LHCN-M2 (cell line): ENCODE measurements at places on chromosomes 6 and 20. TPM values are rescaled to one million over a fixed set of nuclear protein-coding genes. Genes with fewer than 3 reads are reported as not detected.

DNA sequence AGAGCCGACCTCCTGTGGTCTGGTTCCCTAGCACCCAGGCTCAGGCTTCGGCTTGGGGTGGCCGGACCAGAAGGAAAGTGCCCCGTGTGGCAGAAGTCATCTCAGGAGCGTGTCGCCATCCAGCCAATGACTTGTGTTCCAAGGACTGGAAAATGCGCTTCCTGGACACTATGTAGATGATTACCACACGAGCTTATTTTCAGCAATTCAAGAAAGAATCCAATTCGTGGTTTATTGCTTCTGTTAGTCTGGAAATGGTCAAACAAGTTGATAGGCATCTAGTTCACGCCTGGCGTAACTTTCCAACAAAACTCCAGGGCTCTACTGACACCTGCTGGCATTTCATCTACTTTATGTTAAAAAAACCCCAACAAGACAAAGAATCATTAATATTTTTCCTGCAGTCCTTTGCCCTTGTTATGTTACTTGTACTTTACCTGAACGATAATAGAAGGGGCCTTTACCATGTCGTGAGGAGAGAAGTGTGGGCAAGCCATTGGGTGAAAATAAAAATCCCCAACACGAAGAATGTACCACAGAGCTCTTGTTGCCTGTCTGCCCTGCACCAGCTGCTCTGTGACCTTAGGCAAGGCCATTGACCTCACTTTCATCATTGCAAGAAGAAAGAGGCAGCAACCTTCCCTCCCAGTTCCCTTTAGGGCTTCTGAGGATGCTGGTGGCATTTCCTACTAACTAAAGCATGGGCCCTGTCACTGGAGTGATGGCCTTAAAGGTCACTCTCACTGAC, 154.7 kb upstream of the LAMP5 start:
- DNase-seq, result peak; percentile 62

- DNase-seq, result no peak
Measured at GRCh38 chr6:3072798-3073197, 4.5 kb downstream of the RIPK1 start.

TXLNB gene
- total RNA-seq, result 1.2 and 2.1 TPM in 2 replicates

DNA sequence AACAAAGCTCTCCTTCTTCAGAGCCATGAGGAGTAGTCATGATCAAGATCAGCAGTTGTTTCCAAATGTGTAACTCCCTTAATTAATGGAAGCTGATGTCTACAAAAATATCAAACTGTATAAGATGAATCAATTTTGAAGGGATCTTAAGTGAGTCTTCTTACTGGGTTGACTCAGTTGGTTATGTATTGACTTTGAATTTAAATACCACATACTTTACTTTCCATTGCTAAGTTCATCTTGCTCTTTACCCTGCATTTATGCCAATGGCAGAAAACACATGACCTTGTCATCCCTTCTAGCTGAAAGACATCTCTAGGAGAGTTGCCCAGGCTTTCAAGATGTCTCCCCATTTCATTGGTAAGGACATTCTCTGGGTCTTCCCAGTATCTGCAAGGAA, 123.2 kb upstream of the STMND1 start:
- DNase-seq, result no peak
